ENCODE measurements at places on chromosomes 1 and 21.

- DNase-seq = no peak
Observed at GRCh38 chr1:38555594-38555993, 304.0 kb downstream of the RRAGC start.

DNA sequence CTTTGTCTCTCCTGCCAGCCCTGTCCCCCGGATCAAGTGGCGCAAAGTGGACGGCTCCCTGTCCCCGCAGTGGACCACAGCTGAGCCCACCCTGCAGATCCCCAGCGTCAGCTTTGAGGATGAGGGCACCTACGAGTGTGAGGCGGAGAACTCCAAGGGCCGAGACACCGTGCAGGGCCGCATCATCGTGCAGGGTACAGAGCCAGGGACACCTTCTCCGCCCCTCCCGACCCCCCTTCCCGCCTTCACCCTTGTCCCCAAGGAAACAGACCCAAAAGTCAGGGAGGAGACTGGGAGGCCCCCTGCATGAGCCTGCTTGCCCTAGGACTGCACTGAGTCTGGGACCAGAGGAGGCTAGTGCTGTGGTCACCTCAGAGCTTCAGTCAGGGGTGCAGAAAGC is 18.2 kb downstream of the CNTN2 start:
- DNase-seq = no peak

DNA sequence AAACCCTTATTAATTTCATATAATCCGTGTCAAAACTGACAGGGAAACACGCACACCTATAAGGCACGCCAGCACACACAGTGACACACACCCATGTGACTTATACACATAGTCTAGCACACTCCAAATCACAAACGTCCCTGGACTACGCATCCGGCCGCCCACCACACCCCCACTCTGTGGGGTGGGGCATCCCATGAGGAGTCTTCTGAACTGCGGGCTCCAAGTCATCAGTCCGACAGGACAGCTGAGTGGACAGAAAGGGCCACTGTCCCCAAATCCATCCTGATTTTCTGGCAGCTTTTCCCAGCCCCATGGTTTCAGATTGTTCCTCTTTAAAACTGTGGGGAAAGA is 829 bp downstream of the PEA15 start:
- DNase-seq = no peak

DNA sequence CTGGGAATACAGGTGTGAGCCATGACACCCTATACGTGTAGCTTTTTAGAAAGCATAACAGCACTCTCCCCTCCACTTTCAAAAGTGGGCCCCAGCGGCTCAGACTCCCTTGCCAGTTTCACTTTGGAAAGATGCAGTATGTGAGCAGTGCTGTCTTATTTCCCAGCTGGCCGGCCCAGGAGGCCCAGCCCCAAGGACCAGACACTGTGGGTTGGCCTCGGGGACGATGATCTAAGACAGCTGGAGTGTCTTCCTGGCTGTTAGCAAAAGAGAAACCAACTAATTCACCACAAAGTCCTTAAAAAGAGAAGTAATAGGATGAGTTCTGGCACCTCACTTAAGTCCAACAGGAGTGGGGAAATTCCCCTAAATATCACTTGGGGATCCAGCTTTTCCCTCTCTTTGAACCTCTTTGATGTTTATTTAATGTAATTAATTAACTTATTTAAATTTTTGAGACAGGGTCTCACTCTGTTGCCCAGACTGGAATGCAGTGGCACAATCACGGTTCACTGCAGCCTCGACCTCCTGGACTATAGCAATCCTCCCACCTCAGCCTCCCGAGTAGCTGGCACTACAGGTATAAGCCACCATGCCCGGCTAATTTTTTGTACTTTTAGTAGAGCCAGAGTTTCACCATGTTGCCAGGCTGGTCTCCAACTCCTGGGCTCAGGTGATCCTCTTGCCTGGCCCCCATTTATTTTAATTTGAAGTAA is 17.6 kb upstream of the CLIC4 start:
- DNase-seq = no peak

GRCh38 chr1:93178418-93178817 is 1.8 kb downstream of the TMED5 start:
- no peak for DNase-seq

GRCh38 chr1:100456880-100457279 is 81.1 kb upstream of the GPR88 start:
- DNase-seq = no peak

DNA sequence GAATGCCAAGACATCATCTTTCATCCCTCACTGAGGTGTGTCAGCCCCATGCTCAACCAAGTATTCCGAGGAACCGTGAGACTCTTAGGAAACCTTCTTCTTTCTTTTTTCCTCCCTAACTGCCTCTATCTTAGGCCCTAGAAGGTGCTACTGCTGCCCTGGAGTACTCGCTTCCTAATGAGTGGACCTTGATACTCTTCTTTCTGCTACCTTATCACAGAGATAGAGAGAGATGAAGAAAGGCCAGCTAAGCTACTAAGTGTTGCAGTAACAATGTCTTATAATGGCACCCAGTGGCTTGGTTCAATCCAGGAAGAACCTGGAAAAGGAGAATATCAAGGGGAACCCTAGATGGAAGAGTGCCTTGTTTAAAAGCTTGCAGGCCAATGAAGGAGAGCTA is 86.6 kb downstream of the KIRREL1 start:
- no peak for DNase-seq

- DNase-seq = peak; percentile 89
Observed at GRCh38 chr1:157490467-157491165, 61.7 kb downstream of the FCRL5 start.

- DNase-seq = peak; percentile 37
Observed at GRCh38 chr1:56289260-56289659, 290.1 kb downstream of the PLPP3 start.

GRCh38 chr1:93420400-93420799 is 27.5 kb upstream of the FNBP1L start:
- DNase-seq = no peak

- DNase-seq = no peak
Observed at GRCh38 chr21:28142697-28143096, 850.0 kb downstream of the LTN1 start.

GRCh38 chr1:113665071-113665470 is 94.2 kb downstream of the PHTF1 start:
- no peak for DNase-seq

DNA sequence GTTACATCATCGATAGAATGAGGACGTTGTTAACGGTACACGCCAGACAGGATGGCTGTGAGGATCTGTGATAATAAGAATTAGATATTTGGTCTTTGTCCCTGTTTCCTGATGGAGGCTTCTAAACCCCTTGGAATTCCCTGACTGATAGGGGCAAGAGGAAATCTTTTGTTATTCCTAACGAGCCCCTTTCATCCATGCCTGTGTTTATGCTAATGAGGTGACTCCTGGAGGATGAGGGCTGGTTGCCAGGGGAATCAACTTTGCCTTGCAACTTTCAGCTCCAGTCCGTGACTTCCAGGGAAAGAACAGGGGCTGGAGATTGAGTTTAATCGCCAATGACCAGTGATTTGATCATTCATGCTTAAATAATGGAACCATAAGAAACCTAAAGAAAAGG is 39.3 kb upstream of the NLRP3 start:
- DNase-seq = no peak

- no peak for DNase-seq
Observed at GRCh38 chr1:159829273-159829634, 2.6 kb downstream of the SLAMF8 start.

DNA sequence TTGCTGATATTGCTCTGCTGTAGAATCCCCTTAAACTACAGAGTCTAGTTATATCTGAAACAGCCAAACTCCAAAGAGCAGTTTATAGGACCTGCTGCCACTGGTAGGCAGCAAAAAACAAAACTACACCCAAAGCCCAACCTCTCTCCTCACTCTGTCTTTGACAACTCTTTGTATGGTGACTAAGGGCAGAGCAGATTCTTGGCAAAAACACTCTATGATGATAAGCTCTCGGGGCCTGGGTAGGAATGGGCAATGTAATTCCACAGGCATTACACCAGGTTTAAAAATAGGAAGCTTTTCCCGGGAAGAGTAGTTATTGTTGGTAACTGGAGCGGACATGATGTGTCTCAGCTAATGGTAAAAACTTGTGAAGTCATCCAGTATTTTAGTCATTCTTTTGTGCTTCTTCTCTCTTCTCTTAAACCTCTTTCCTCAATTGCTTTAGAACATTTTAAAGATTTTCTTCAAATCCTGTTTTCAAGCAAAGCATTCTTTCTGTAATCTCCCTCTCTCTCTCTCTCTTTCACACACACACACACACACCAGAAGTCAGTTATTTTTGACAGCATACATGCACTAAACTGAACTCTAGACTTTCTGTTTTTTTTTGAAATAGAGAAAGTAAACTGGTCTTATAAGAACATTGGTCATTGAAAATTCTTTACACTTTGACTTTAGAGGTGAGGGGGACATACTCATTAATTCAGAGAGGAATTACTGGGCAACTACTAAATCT is 193.5 kb downstream of the PAPPA2 start:
- no peak for DNase-seq

DNA sequence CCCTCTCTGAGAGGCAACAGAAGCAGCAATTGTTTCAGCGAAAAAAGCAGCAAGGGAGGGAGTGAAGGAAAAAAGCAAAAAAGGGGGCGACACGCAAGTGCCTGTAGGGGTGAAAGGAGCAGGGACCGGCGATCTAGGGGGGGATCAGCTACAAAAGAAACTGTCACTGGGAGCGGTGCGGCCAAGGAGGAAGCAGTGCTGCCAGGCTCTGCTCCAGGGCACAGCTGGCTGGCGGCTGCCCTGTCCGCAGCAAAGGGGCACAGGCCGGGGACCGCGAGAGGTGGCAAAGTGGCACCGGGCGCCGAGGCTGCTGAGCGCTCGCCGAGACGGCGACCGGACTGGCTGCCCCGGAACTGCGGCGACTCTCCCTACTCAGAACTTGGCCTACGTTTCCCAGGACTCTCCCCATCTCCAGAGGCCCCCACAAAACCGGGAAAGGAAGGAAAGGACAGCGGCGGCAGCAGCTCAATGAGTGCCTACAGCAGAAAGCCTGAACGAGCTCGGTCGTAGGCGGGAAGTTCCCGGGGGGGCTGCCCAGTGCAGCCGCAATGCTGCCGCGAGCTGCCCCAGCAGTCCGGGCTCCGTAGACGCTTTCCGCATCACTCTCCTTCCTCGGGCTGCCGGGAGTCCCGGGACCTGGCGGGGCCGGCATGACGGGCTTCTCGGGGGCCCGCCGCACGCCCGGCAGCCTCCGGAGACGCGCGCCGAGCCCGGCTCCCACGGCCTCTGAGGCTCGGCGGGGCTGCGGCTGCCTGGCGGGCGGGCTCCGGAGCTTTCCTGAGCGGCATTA is 1.0 kb upstream of the CDKN2C start:
- DNase-seq = no peak

- DNase-seq = peak; percentile 76
Observed at GRCh38 chr21:43196826-43197225, 28.0 kb downstream of the CRYAA start.

DNA sequence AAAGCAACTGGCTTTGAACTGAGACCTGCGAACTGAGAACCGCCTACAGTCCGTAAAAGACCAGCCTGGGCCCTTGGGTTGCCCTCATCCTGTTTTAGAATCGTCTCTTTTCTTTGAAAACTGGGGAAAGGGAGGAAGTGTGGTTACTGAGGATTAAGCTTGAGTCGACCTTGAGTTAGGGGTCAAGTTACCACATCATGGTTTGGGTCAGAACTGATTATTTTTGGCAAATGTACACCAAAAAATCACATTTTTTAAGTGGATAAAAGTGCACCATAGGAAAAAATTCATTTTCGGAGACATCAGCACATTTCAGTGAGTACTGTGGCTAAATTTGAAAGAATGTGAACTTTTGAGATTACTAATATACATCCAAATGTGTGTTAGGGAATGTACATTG is 76.9 kb upstream of the KAZN start:
- DNase-seq = no peak

DNA sequence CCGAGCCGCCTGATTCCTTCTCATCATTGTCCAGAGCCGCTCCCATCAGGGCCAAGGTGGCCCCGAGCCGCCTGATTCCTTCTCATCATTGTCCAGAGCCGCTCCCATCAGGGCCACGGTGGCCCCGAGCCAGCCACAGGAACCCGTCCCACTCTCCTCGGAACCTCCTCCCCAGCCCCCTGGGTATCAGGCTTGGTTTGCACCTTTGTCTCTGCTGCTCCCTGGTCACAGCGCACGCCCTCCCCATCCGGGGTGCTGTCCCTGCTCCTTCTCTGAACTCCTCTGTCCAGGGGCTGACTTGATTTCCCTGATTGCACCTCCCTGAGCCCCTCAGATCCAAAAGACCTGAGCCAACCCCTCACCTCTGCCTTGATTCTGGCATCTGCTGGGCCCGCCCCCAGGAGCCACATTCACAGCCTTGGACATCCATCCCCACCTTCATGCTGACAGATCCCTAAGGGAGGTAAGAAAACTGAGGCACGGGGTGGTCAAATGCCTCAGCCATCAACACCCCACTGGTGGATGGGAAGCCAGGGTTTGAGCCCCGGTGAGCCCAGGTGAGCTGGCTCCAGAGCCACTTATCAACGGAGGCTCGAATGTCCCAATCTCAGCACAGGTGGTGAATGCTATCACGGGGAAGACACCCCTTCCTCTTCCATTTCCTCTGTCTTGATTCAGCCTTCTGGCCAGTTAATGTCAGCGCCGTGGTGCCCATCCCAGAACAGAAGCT is 25.6 kb upstream of the COL18A1 start:
- DNase-seq = no peak

- no peak for DNase-seq
Observed at GRCh38 chr1:3169665-3170356, 100.8 kb downstream of the PRDM16 start.

DNA sequence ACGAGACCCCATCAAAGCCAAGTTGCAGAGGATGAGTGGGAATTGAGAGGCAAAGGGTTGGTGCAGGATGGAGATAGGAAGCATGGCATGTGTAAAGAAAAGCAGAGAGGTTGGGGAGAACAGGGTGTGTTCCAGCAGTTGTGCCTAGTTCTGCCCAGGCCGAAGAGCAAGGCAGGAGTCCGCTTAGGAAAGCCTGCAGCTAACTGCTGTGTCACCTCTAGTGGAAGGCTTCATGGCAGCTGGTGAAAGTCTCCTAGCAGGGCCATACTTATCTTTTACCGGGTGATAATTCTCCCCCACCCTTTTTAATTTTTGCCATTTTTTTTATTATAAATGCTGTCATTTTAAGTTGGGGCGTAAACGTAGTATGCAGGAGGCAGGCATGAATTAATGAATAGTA is 93.6 kb downstream of the NFIA start:
- DNase-seq = no peak

DNA sequence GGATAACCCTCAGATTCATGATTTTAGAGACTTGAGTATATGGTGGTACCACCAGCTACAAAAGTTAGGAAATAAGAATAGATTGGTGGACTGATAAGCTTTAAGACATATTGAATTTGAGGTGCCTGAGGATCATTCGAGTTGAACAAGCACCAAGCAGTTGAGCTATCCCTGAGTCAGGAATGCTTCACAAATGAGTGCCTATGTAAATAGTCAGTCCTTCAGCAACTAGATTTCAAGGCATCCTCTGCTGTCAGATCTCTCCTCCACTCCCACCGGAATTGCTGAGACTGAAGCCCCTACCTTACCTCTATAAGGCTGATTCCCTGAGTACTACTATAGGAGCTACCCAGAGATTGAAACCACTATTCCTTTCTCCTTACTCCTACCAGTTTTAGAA is 7.1 kb downstream of the BTF3L4 start:
- DNase-seq = no peak

GRCh38 chr1:10338611-10339010 is 60.3 kb upstream of the PGD start:
- DNase-seq = no peak

- no peak for DNase-seq
Observed at GRCh38 chr1:226609836-226610455, 61.4 kb downstream of the STUM start.

Measured in NCI-H1417 (cell line).